Progenitor cell of endocrine pancreas (in vitro differentiated cells): ENCODE measurements at places on chromosomes 1 and 21.

DNA sequence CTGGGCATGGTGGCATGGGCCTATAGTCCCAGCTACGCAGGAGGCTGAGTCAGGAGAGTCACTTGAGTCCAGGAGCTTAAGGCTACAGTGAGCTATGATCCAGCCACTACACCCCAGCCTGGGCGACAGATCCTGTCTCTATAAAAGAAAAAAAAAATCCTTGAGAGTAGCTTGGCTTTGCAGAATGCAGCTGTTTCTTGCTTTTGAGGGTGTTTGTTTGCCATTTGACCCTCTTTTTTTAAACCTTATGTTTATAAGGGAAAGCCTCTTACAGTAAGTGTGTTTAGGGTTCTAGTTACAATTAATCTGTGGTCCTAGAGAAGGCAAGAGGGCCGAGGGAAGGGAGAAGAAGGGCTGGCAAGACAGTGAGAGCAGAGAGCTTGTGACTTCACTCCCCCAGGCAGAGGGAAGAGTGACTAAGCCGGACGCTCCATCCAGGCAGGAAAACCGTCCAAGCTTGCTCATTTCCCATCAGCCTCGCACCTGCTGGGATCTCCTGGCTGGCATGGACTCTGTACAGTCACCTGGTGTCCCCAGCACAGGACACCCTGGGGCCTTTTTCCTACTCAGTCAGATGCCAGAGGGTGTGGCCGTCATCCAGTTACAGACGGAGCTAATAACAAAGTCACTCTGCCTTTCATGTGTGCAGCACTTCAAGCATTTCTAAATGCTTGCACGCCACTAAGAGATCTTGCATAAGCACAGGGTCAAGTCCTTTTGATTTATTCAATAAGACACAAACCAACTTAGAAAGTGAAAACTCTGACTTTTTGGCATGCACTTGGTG, 55.5 kb upstream of the PSEN2 start:
- no peaks in the 10 kb centered on the region for H3K36me3 ChIP-seq
- no peaks in the 10 kb centered on the region for H3K4me1 ChIP-seq
- H3K27ac ChIP-seq: no peak overlapping the region
- no peak for DNase-seq
- no peak overlapping the region for H3K4me3 ChIP-seq
- H3K27me3 ChIP-seq: peaks cover 6% of the 10 kb centered on the region

DNA sequence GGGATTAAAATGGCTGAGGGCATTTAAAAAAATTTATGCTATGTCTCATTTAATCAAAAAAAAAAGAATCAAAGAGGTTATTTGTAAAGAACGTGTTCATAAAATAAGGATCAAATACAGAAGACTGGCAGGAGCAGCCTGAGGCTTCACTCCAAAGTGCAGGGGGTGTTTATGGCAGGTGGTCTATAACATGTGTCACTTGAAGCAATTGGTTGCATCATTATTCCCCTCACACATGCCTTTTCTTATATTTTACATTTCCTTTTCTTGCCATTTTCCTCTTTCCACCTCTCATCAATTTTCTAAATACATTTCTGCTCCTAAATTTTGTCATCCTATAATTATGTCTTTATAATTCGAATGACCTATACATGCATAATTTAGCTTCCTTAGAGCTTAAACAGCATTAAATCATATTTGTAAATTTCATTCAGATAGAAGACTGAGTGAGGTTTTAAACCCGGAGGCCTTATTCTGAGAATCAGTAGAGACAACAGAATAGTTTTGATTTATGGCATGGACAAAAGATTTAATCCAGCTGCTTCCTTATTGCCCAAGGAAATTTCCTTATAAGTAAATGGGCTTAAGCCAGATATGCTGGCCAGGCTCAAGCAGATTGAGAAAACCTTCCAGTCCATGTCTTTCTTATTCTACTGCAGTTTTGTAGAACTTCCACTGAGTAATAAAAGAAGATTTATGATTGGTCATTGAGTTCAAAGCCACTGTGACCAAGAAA, 322.8 kb downstream of the TGFB2 start:
- H3K36me3 ChIP-seq: peaks cover 1% of the 10 kb centered on the region
- H3K27me3 ChIP-seq: no peaks in the 10 kb centered on the region
- no peak overlapping the region for H3K27ac ChIP-seq
- no peak overlapping the region for H3K4me3 ChIP-seq

DNA sequence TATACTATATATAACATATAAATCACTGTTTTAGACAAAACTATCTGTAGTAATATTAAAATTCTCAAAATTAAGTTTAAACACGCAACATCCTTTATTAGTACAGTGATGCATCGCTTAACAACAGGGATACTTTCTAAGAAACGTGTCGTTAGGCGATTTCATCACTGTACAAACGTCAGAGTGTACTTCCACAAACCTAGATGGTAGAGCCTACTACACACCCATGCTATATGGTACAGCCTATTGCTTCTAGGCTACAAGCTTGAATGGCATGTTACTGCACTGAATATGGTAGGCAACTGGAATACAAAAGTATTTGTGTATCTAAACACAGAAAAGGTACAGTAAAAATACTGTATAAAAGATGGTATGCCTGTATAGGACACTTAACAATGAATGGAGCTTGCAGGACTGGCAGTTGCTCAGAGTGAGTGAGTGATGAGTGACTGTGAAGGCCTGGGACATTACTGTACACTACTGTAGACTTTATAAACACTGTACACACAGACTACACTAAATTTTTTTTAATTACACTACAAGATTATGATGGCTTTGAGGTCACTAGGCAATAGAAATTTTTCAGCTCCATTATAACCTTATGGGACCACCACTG, 10.5 kb downstream of the FOXJ3 start:
- H3K36me3 ChIP-seq: no peaks in the 10 kb centered on the region
- no peak overlapping the region for H3K4me3 ChIP-seq
- no peak for DNase-seq

GRCh38 chr1:246297279-246298265, 209.5 kb downstream of the SMYD3 start:
- no peak for DNase-seq
- no peak overlapping the region for H3K27ac ChIP-seq
- H3K27me3 ChIP-seq: no peaks in the 10 kb centered on the region
- peaks cover 2% of the 10 kb centered on the region for H3K4me1 ChIP-seq
- no peaks in the 10 kb centered on the region for H3K36me3 ChIP-seq

GRCh38 chr1:156412653-156413321, 43.8 kb downstream of the RHBG start:
- H3K27ac ChIP-seq: no peak overlapping the region
- DNase-seq: no peak
- H3K4me1 ChIP-seq: no peaks in the 10 kb centered on the region
- H3K4me3 ChIP-seq: no peak overlapping the region

GRCh38 chr21:37364722-37365121, 1.9 kb upstream of the DYRK1A start:
- peak overlapping the region; percentile 96 for H3K4me3 ChIP-seq
- H3K27me3 ChIP-seq: no peaks in the 10 kb centered on the region
- H3K36me3 ChIP-seq: no peaks in the 10 kb centered on the region
- DNase-seq: no peak
- peak overlapping the region; percentile 99 for H3K27ac ChIP-seq
